ENCODE measurements at places on chromosomes 12 and 14. TPM values are rescaled to one million over a fixed set of nuclear protein-coding genes. Genes with fewer than 3 reads are reported as not detected.

DNA sequence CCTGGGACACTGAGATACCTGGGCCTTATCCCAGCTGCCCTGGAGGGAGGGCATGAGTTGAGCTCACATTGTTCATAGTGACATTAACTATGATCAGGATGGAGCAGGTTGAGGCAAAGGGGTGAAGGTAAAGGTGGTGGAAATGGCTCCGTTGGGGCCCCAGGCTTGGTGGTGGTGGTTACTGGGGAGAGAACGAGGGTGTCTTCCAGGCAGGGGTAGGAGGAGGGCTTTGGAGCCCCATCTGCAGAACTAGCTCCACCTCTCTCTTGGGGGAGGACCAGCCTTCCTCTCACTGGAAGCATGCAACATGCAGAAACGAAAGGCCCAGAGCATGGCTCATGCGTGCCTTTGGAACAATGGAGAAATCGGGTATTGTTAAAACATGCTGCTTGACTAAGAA is 217.0 kb downstream of the SLC41A2 start:
- DNase-seq = no peak

DNA sequence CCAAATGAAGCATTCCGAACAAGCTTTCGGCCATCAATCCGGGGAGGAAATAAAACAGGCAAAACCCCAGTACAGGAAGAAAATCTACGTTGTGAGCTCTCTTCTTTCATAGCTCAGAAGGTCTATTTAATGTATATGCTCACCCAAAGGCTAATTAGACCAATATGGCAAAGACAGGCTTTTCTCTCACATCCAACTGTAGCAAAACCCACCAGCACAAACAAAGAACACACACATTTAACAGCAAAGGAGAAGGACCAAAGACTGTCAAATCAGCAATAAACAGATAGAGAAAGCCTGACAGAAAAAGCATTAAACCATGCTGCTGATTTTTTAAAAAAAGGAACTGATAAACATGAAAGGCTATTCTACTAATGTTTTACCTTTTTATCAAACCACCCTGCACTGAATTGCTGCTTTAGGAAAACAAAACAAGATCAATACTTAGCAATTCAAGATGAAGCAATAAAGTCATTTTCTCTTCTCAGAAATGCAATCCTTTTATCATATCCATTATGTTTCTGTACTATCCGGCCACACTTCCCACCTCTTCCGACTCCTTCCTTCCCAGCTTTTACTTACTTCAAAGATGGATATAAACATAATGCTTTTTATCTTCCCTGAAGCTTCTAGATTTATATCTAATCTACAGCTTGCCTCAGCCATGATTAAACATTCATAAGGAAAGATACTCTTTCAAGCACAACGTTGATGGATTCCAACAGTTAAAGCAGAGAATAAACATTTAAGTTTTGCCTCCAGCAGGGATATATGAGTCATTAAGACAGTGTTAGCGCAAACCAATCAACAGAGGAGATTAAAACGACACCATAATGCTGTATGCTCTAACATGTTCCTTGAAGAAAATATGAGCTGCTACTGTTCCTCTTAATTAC is 74.6 kb upstream of the BBS10 start:
- DNase-seq = no peak

The UBR7 gene
- 19.1 TPM for polyA plus RNA-seq

DNA sequence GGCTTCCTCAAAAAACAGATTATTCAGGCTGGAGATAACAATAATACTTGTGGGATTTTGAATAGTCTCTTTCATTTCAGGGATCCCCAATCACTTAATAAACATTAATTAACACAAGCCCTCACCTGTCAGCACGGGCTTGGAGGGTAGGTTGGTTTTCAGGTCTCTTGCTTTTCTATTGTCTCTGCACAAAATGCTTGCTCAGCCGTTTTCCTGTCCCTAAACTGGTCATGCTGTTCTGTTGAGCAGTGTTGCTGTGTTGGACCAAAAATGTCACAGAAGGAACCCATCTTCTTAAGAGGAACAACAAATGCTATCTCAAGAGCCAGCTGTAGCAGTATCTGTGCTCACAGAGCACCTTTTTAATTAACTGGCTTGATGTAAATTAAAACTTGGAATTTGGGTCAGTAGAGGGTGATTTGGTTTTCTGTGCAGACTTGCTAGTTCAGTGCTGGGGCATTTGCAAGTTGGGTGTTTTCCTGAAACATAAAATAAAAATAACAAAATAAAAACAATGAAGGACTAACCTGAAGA is 231.8 kb upstream of the CRY1 start:
- DNase-seq = no peak

The STXBP6 gene
- 2.2 TPM for polyA plus RNA-seq

The DUSP6 gene
- polyA plus RNA-seq = 20.6 TPM

The EIF2B1 gene
- 27.1 TPM for polyA plus RNA-seq

All from ovary (tissue), 10 donors.